Thoracic aorta (tissue), 2 donors: ENCODE measurements at places on chromosomes 2 and 18. TPM values are rescaled to one million over a fixed set of nuclear protein-coding genes. Genes with fewer than 3 reads are reported as not detected.

The DOCK10 gene
- total RNA-seq: 44.9 TPM

DNA sequence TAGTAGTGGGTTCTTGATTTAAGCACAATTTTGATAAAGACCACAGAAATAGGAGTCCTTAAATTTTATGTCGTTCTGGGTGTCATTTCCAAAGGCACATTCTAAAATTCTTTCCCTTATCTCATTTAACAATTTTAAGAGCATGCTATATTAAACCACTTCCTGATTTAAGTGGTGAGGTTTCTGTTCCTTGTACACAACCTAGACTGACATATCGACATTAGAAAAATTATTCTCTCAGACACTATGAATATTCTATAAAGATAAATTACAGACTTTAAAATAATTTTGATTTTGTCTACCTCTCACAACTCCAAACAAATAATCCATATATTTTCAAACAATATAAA is 923.8 kb downstream of the LRP1B start:
- no peaks in the 10 kb centered on the region for H3K27me3 ChIP-seq
- no peak overlapping the region for H3K4me3 ChIP-seq
- H3K4me1 ChIP-seq: no peaks in the 10 kb centered on the region
- H3K27ac ChIP-seq: no peak overlapping the region
- H3K36me3 ChIP-seq: no peaks in the 10 kb centered on the region

DNA sequence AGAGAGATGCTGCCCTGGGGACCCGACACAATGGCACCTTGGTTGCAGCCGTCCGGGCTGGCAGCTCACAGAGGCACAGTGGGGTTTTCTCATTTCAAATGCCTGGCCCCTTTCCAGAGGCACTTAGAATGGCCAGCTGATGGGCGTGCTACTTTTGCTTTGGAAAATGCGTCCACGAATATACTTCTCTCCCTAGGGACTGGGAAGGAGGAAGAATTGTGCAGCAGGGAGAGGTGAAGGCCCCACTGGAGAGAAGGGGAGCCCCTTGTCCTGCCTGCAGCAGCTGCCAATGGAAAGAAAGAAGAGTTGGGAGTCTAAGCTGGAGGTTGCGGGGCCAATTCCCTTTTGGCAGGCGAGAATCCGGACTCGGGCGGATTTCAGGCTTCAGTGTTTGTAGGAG is 1.1 kb upstream of the MAL start:
- H3K27ac ChIP-seq: no peak overlapping the region
- no peak overlapping the region for H3K4me3 ChIP-seq
- no peaks in the 10 kb centered on the region for H3K36me3 ChIP-seq
- no peaks in the 10 kb centered on the region for H3K4me1 ChIP-seq
- no peak for DNase-seq
- no peaks in the 10 kb centered on the region for H3K27me3 ChIP-seq

DNA sequence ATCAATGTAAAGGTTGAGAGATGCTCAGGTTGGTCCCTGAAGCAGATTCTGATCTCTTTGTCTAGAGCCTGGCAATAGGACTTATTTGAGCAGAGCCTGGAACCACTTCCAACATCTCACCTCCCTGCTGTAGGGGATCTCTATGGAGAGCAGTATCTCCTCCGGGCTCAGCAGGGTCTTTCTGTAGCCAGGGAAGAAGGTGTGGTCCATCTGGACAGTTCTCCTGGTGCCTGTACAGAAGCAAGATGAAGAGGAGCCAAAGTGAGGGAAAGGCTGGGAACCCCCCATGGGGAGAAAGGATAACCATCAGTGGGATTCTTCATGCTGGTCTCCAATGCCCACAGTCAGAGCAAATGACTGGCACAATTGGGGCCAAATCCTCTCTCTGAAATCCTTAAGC is 34.8 kb downstream of the XDH start:
- H3K27ac ChIP-seq: no peak overlapping the region
- no peaks in the 10 kb centered on the region for H3K4me1 ChIP-seq
- no peaks in the 10 kb centered on the region for H3K27me3 ChIP-seq
- no peaks in the 10 kb centered on the region for H3K36me3 ChIP-seq
- no peak overlapping the region for H3K4me3 ChIP-seq

GRCh38 chr2:13558368-13558767 is 841.6 kb downstream of the TRIB2 start:
- H3K36me3 ChIP-seq: no peaks in the 10 kb centered on the region
- H3K4me3 ChIP-seq: no peak overlapping the region
- no peaks in the 10 kb centered on the region for H3K4me1 ChIP-seq
- no peaks in the 10 kb centered on the region for H3K27me3 ChIP-seq
- no peak overlapping the region for H3K27ac ChIP-seq

The DLX1 gene
- total RNA-seq: 0.92 TPM

GRCh38 chr2:227052879-227053278 is 111.1 kb downstream of the COL4A4 start:
- no peaks in the 10 kb centered on the region for H3K27me3 ChIP-seq
- DNase-seq: no peak
- no peaks in the 10 kb centered on the region for H3K4me1 ChIP-seq
- no peak overlapping the region for H3K4me3 ChIP-seq
- H3K36me3 ChIP-seq: peaks cover 28% of the 10 kb centered on the region

The MYL1 gene
- total RNA-seq: not detected

DNA sequence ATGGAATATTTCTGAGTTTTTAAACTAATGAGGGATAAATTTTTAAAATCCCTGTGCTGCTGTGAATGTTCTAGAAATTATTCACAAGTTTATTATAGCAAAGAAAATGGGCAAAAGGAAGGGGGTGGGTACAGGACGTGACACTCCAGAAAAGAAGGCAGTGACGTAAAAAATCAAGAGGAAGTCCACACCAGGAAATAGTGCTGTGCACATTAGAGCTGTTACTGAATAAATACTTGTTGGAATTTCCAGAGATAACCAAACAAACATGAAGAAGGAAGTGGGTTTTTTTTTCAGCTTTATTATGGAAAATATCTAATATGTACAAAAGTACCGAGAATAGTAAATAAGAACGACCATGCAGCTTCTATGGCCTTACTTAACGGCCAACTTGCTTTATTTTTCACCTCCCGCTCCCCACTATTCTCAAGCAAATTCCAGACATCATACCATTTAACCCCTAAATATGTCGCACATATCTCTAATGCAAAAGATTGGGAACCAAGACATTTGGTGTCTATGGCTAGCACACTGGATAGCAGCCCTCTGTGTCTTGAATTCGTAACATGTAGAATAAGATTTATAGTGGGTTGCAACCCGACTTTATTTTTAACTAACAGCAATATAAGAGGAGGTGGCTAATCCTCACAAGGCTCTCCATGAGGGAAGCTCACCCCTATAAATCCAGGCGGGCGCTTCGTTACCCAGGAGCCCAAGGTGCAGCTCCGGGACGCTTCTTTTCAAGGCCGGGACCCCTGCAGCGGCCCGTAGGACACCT is 580 bp upstream of the NDUFV2 start:
- peaks cover 24% of the 10 kb centered on the region for H3K4me1 ChIP-seq
- H3K36me3 ChIP-seq: no peaks in the 10 kb centered on the region
- peak overlapping the region; percentile 91 for H3K27ac ChIP-seq
- H3K27me3 ChIP-seq: no peaks in the 10 kb centered on the region
- DNase-seq: no peak

GRCh38 chr18:79906706-79907105 is 44.7 kb downstream of the SLC66A2 start:
- H3K27ac ChIP-seq: no peak overlapping the region
- H3K4me1 ChIP-seq: no peaks in the 10 kb centered on the region
- peaks cover 11% of the 10 kb centered on the region for H3K36me3 ChIP-seq
- no peaks in the 10 kb centered on the region for H3K27me3 ChIP-seq
- no peak overlapping the region for H3K4me3 ChIP-seq
- no peak for DNase-seq

The CIDEA gene
- not detected for total RNA-seq

- H3K27me3 ChIP-seq: no peaks in the 10 kb centered on the region
- no peak overlapping the region for H3K27ac ChIP-seq
- H3K36me3 ChIP-seq: no peaks in the 10 kb centered on the region
- no peak for DNase-seq
- H3K4me1 ChIP-seq: peaks cover 6% of the 10 kb centered on the region
- no peak overlapping the region for H3K4me3 ChIP-seq
Observed at GRCh38 chr18:11289248-11289647, 139.9 kb upstream of the PIEZO2 start.

- no peaks in the 10 kb centered on the region for H3K36me3 ChIP-seq
- no peak overlapping the region for H3K27ac ChIP-seq
- no peaks in the 10 kb centered on the region for H3K27me3 ChIP-seq
- H3K4me1 ChIP-seq: peaks cover 9% of the 10 kb centered on the region
- peak overlapping the region; percentile 69 for H3K4me3 ChIP-seq
Observed at GRCh38 chr2:187580462-187581124, 26.4 kb upstream of the TFPI start.

- no peaks in the 10 kb centered on the region for H3K27me3 ChIP-seq
- H3K4me3 ChIP-seq: no peak overlapping the region
- no peak overlapping the region for H3K27ac ChIP-seq
- H3K36me3 ChIP-seq: no peaks in the 10 kb centered on the region
- H3K4me1 ChIP-seq: no peaks in the 10 kb centered on the region
- no peak for DNase-seq
Observed at GRCh38 chr18:47587587-47587986, 336.1 kb upstream of the SKOR2 start.

The SLC11A1 gene
- 190 TPM for total RNA-seq
